ENCODE measurements at places on chromosomes 1 and 21.

GRCh38 chr21:26751305-26751704 lies 93.9 kb downstream of the ADAMTS1 start:
- DNase-seq, result no peak

GRCh38 chr1:15577691-15578090 lies 7.2 kb downstream of the AGMAT start:
- DNase-seq, result no peak

DNA sequence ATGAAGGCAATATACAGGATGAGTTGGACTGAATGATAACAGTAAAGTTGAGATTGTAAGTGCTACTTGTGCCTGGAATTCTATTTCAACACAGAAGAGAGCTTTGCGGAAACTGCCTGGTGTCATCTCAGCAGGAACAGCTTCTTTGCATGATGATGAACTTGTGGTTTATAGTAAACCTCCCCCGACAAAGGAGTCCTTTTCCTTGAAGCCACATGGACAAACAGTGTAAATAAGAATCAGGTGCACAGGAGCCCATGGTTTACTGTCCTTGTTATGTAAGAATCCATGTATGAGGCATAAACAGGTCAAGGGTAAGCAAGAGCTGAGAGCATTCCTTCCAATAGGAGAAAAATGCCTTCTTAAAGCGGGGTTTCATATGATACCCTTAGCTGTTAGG lies 66.2 kb downstream of the PCNX2 start:
- no peak for DNase-seq

DNA sequence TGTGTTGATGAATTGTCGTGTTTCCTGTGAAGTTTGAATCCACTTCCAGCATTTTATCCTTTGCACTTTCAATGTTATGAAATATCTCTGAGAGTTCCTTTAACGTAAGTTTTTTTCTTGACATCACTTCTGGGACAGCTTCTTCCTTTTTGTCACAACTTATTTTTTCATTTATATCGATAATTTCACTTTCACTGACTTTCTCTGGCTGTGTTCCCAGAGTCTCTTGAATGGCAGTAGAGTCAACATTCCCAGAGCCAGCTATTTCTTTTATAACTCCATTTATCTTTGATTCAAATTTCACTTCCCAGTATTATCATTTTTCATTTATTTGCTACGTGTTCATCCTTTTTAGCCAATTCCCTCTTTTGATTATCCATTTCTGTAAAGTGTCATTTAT lies 256.5 kb downstream of the PAPPA2 start:
- no peak for DNase-seq

- no peak for DNase-seq
Observed at GRCh38 chr1:46484783-46485490, 4.7 kb upstream of the DMBX1 start.

GRCh38 chr21:42350927-42351426 lies at the start of gene TFF2:
Gene TFF2 (minus strand): TSS chr21:42350994. CDS start chr21:42350957, 37 bp downstream.
- no peak for DNase-seq

- no peak for DNase-seq
Observed at GRCh38 chr21:41571938-41572510, 64.1 kb upstream of the TMPRSS2 start.

DNA sequence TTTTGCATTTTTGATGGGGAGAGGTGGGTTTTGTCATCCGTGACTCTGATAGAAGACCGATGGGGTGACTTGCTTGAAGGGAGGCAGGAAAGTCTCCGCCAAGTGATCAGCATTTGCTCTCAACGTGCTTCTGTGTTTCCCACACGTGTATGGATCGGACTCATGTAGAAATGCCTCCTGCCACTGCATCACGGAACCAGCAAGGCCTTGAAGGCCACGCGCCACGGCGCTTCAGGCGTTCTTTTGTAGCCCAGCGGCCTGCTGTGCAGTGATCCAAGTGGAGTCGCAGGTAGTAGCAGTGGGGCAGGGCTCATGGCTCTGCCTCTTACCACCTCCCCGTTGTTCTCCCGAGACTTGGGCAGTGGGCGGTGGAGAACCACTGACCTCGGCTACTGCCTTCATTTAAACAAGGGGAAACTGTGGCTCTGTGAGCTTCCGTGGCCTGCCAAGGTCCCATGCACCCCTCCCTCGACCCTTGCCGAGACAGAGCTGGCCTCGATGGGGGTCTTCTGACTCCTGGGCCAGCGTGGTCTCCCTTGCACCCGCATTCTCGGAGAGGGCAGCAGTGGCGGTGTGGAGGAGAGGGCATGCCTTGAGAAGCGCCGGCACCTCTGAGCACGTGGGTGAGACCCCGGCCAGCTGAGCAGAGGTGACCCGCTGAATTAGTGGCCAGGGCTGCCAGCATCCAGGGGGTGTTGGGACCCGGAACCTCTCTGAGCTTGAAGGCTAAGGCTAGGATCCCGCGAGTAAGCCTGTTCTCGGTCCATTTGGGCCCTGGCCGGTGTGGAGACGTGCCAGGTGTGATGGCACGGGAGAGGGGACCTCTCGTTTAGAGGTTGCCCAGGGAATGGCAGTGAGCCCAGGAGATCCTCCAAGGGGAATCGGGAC lies 46.1 kb upstream of the ABCG1 start:
- DNase-seq, result no peak

DNA sequence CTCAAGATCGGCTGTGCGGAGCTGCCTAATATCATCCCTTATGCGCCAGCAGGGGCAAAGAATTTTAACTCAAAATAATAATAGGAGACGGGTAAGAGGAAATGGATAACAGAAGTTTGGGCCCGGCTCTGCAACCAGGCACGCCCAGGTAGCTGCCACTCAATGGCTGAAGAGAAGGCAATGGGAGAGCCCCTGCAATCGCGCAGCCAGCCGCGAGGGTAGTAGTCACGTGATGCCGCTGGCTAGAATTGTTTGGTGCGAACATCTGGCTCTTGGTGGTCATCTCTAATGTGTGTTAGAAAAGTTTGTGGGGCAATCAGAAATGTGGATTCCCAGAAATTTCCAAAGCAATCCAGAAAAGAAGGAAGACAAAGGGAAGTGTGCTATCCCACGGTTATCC lies 12.3 kb downstream of the BARHL2 start:
- DNase-seq, result no peak

DNA sequence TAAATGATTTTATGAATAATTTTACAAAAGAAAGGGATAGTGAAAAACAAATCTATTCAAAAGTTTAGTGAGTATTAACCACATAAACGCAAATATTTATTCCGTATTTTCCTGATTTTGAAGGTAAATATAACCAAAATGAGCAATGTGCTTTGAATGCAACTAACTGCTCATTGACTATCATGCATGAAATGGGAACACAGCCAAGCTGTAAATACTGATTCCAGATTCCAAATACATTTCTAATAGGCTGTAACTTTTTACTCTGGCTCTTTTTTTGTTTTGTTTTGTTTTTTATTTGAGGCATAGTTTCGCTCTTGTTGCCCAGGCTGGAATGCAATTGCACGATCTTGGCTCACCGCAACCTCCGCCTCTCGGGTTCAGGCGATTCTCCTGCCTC lies 41.8 kb downstream of the SELENOF start:
- DNase-seq, result peak; percentile 16

DNA sequence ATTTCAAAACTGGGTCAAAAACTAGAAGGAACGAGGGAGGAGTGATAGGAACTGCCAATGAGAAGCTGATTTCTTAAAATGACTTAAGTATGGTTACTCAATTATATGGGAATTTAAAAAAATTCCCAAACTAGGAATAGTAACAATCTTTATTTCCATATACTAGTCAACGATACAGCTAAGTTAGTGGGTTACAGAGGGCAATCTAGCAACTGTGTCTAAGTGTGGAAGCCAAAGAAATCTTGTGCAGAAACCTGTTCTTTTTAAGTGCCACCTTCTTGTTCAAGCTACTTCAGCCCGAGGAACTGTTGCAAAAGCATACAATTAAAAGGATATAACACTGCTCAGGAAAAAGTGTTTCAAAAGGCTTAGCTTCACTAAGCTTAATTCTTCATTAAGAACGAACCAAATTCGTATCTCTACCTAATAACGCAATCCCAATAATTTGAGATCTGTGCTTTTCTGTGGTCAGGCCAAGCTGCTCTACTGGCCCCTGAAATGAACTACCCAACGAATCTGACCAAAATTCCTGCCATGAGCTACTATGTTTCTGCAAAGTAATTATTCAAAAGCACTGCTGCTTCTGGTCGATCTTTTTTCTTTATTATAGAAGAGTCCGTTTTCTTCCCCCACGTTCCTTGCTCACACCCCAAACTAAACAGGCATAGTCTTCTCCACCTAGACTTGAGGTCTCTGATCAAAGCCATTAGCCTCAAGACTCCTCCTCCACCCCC lies 1.8 kb downstream of the USP24 start:
- no peak for DNase-seq

GRCh38 chr1:116448785-116449385 lies 75.8 kb downstream of the ATP1A1 start:
- no peak for DNase-seq

- DNase-seq, result no peak
Observed at GRCh38 chr1:224317383-224318045, 12.5 kb downstream of the NVL start.

GRCh38 chr1:156214024-156214748 lies 1.4 kb downstream of the PMF1 start:
- DNase-seq, result no peak

GRCh38 chr1:53666566-53666965 lies 72.4 kb downstream of the GLIS1 start:
- DNase-seq, result no peak

GRCh38 chr1:5647234-5647633 lies 345.0 kb downstream of the NPHP4 start:
- DNase-seq, result no peak

GRCh38 chr21:42839271-42840231 lies 39.8 kb downstream of the WDR4 start:
- no peak for DNase-seq

DNA sequence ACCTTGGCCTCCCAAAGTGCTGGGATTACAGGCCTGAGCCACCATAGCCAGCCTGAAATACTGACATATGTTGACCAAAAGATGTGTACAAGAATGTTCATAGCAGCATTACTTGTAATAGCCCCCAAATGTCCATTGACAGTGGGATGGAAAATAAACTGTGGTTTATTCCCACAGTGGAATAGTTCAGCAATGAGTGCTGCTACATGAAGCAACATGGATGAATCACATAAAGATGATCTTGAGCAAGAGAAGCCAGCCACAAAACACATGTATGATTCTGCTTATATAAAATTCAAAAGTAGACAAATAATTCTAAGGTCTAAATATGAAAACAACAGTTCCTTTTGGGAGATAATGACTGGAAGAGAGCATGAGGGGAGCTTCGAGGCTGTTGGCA lies 9.1 kb upstream of the CREG1 start:
- peak; percentile 6 for DNase-seq

- DNase-seq, result peak; percentile 26
Observed at GRCh38 chr1:9375912-9376311, 83.2 kb downstream of the SPSB1 start.

DNA sequence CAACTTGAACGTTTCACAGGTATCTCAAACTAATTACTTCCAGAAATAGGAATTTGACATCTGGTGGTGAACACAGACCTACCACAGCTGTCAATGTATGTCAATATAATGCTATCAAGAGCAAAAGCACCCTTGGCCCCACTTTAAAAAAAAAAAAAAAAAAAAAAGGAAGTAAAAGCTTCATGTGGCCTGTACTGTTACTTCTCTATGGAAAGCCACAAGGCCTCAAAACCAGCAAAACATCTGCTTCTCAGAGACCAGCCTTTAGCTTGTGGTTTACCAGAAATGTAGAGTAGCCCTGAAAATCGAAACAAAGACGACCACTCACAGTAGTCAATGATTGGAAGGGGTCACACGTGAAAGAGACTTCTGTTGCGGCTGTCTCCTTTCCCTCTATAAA lies 109.6 kb downstream of the SLC45A1 start:
- no peak for DNase-seq

DNA sequence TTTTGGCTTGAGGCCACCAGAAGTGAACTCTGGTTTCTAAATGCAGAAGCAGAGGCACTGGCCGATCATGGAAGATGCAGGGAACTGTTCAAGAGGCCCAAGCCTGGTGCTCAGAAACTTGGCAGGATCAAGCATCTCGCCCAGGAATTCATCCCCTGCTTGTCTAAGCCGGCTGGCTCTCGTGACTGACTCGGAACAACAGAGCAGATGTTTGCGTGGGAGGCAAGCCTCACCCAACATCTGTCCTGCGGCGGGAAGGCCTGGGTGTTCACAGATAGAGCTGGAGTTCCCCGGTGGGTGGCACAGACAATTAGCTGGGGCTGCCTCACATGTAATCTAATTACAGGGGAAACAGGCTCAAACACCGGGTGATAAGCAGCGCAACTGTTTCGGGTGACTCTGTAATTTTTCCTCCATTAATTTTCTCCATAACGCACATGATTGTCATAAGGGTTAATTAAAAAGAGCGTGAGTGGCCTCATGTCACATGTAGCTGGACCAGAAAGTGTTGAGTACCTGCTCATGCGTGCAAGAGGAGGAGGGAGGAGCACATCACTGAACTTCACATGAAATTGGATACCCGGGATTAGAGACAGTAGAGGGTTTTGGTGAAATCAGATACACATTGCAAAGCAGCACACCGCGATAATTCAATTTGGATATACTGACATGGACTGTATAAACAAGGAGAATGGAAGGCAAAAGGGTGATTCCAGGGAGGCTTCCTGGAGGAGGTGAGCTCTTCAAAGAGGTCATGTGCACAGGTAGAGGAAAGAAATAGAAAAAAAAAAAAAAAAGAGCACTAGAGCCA lies 180.0 kb downstream of the ETS2 start:
- DNase-seq, result peak; percentile 93

DNA sequence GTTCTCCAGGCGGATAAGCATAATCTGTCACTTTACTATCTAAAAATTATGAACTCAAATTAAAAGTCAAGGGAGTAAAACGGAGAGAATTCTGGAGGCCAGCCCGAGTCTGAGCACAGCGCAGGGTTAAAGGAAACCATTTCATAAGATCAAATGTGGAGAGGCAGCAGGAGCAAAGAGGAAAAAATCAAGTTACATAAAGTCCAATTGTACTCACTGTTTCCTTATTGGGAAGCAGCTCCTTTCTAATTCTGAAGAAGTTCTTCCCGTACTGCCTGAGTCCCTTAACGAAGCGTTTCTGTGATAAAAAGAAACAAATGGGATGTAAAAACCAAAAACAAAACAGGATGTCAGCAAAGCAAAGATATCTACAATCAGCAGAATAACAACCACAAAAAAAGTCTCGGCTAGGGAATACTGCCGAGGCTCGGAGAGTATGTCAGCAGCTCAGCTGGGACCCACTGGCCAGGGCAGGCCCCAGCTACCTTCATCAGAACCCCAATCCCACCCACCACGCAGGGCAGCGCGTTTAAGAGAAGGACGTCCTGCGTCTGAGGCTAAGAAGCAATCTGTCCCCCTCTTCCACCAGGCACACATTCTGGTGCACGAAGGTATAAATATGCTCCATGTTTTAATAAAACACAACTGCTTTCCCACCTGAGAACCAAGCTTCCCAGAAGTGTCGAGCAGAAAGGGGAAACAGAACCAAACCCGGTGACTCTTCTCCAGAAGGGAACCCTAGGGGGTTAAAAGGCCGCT lies 104.8 kb downstream of the SLC45A1 start:
- DNase-seq, result no peak

Data from fibroblast of skin of left quadriceps (primary cell).